ENCODE measurements at places on chromosomes 16 and 17.

DNA sequence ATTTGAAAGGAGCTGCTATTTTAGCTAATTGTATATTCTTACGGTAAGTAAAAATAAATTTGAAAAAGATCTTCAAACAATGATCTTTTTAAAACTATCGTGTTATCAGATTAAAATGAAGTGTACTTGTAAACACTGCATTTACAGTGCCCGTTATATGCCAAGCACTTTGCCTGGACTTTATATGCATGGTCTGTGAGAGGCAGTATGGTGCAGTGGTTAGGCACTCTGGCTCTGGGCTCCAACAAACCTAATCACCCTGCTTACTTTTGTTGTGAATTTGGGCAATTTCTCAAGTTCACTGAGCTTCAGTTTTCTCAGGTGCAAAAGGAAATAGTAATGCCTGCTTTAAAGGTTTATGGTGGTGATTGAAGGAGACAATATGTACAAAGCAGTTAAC is 1.4 kb downstream of the PMP22 start:
- no peak overlapping the region for H3K27ac ChIP-seq
- H3K4me3 ChIP-seq: no peak overlapping the region
- H3K4me1 ChIP-seq: no peaks in the 10 kb centered on the region

- DNase-seq: no peak
- H3K4me3 ChIP-seq: no peak overlapping the region
- H3K27ac ChIP-seq: no peak overlapping the region
Observed at GRCh38 chr16:63301349-63301748, 1265.1 kb upstream of the CDH8 start.

GRCh38 chr17:83143817-83144231 is 64.4 kb downstream of the METRNL start:
- no peaks in the 10 kb centered on the region for H3K36me3 ChIP-seq
- H3K27ac ChIP-seq: no peak overlapping the region
- H3K4me1 ChIP-seq: no peaks in the 10 kb centered on the region
- no peaks in the 10 kb centered on the region for H3K27me3 ChIP-seq
- no peak for DNase-seq

DNA sequence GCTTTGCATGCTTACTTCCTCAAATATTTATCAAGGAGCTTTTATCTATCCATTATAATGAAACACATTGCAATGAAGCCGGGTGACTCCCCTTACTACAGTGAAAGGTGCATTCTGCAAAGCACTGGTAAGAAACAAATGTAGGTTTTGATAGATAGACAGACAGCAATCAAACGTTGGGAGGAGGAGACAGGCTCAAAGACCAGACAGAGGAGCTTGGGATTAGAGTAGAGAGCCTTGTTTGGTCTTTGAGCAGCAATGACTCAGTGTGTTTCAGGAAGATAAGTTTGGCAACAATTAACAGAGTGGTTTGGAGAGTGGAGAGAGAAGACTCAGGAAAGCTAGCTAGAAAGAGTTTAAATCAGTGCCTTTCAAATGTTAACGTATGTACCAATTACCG is 68.8 kb downstream of the ZNF18 start:
- no peaks in the 10 kb centered on the region for H3K36me3 ChIP-seq
- H3K4me1 ChIP-seq: no peaks in the 10 kb centered on the region
- DNase-seq: no peak

GRCh38 chr17:80117491-80118401 is 16.4 kb downstream of the GAA start:
- no peak for DNase-seq
- H3K36me3 ChIP-seq: no peaks in the 10 kb centered on the region
- H3K4me1 ChIP-seq: no peaks in the 10 kb centered on the region
- H3K27me3 ChIP-seq: no peaks in the 10 kb centered on the region

GRCh38 chr16:89697161-89697615 is 4.3 kb downstream of the SPATA2L start:
- H3K36me3 ChIP-seq: peaks cover 29% of the 10 kb centered on the region
- no peak overlapping the region for H3K27ac ChIP-seq
- H3K4me1 ChIP-seq: peaks cover 28% of the 10 kb centered on the region

DNA sequence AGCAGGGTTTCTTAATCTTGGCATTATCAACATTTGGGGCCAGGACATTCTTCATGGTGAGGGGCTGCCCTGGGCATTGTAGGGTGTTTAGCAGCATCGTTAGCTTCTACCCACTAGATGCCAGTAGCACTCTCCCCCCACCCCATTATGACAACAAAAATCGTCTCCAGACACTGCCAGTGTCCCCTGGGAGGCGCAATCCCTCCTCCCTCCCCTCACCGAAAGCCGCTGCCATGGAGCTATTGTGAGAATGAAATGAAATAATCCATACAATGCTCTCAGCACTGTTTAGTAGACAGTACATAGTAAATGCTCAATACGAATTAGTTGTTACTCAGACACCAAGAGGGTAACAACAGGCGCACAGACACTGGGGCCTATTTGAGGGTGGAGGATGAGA is 502.9 kb downstream of the NPIPA7 start:
- H3K4me3 ChIP-seq: no peak overlapping the region
- H3K27ac ChIP-seq: no peak overlapping the region
- no peaks in the 10 kb centered on the region for H3K4me1 ChIP-seq
- no peak for DNase-seq

GRCh38 chr16:20866145-20866772 is 33.9 kb downstream of the DCUN1D3 start:
- no peak overlapping the region for H3K4me3 ChIP-seq
- DNase-seq: no peak
- no peak overlapping the region for H3K27ac ChIP-seq
- H3K36me3 ChIP-seq: peaks cover 11% of the 10 kb centered on the region
- no peaks in the 10 kb centered on the region for H3K4me1 ChIP-seq
- H3K27me3 ChIP-seq: no peaks in the 10 kb centered on the region

GRCh38 chr17:43979011-43979410 is 25.3 kb upstream of the PYY start:
- H3K27ac ChIP-seq: no peak overlapping the region
- peaks cover 6% of the 10 kb centered on the region for H3K4me1 ChIP-seq
- H3K27me3 ChIP-seq: peaks cover 15% of the 10 kb centered on the region
- no peak for DNase-seq
- no peaks in the 10 kb centered on the region for H3K36me3 ChIP-seq
- H3K4me3 ChIP-seq: no peak overlapping the region

DNA sequence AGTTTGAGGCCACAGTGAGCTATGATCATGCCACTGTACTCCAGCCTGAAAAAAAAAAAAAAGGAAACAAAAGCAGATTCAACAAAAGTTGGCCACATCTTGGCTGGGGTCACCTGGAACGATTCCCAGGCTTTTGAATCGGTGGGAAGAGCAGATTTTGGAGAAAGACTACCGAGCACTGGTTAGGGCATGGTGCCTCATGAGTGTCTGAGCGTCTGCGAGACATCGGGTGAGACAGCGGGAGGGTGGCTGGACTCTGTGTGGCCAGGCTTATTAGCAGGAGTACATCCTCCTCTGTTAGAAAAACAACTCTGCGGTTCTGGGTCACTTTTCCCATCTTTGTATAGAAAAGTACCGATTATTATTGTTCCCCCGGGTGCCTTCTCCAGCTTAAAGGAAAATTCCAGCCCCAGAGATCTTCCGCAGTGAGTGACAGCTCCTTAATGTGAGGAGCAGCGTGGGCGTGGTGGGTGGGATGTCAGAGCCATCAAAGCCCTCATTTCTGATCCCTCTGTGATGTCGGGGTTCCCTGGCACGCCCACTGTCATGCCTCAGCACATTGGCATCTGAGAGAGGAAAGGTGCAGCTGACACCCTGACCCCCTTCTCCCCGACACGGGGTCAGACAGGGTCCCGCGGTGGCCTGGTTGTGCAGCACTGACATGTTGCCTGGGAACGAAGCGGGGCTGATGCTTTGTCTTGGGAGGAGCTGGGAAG is 6.9 kb downstream of the RGS9 start:
- no peaks in the 10 kb centered on the region for H3K27me3 ChIP-seq
- peaks cover 4% of the 10 kb centered on the region for H3K4me1 ChIP-seq
- no peak overlapping the region for H3K27ac ChIP-seq
- no peak overlapping the region for H3K4me3 ChIP-seq
- DNase-seq: no peak
- H3K36me3 ChIP-seq: no peaks in the 10 kb centered on the region

DNA sequence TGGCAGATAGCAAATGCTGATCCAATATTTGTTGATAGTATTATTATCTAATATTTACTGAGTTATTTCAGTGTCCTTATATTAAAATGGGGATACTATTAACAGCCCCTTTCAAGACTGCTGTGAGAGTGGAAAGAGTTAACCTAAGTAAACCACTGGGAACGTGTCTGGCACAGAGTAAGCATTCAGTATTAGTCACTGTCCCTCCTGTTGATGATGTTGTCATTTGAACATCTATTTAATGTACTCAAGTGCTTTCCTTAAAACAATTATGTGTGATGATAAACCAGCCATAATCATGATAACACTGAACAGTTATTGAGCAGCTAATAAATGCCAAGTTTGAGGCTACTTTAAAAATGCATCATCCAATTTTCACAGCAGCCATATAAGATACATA is 135.7 kb upstream of the XYLT1 start:
- H3K36me3 ChIP-seq: no peaks in the 10 kb centered on the region
- DNase-seq: no peak
- no peaks in the 10 kb centered on the region for H3K4me1 ChIP-seq
- no peak overlapping the region for H3K4me3 ChIP-seq
- H3K27me3 ChIP-seq: no peaks in the 10 kb centered on the region

GRCh38 chr17:10803830-10804475 is at the start of gene TMEM238L:
Gene TMEM238L (minus strand): TSS chr17:10804099. CDS start chr17:10803963, 136 bp downstream.
- no peaks in the 10 kb centered on the region for H3K36me3 ChIP-seq
- H3K4me1 ChIP-seq: no peaks in the 10 kb centered on the region
- H3K27ac ChIP-seq: no peak within 1 kb of the TSS
- no peak for DNase-seq
- no peak within 1 kb of the TSS for H3K4me3 ChIP-seq

GRCh38 chr17:74864866-74865395 is 5.2 kb upstream of the GRIN2C start:
- peak; percentile 60 for DNase-seq
- peaks cover 25% of the 10 kb centered on the region for H3K4me1 ChIP-seq
- no peak overlapping the region for H3K4me3 ChIP-seq
- no peaks in the 10 kb centered on the region for H3K36me3 ChIP-seq

- peak overlapping the region; percentile 67 for H3K4me3 ChIP-seq
- no peak for DNase-seq
- H3K4me1 ChIP-seq: peaks cover 15% of the 10 kb centered on the region
- H3K27me3 ChIP-seq: no peaks in the 10 kb centered on the region
- H3K27ac ChIP-seq: peak overlapping the region; percentile 95
- H3K36me3 ChIP-seq: no peaks in the 10 kb centered on the region
Observed at GRCh38 chr17:28598389-28598788, 436 bp downstream of the SPAG5 start.

GRCh38 chr16:8641671-8642070 is 20.2 kb downstream of the METTL22 start:
- no peak for DNase-seq
- no peaks in the 10 kb centered on the region for H3K27me3 ChIP-seq
- H3K4me1 ChIP-seq: peaks cover 4% of the 10 kb centered on the region
- H3K4me3 ChIP-seq: no peak overlapping the region
- no peak overlapping the region for H3K27ac ChIP-seq

DNA sequence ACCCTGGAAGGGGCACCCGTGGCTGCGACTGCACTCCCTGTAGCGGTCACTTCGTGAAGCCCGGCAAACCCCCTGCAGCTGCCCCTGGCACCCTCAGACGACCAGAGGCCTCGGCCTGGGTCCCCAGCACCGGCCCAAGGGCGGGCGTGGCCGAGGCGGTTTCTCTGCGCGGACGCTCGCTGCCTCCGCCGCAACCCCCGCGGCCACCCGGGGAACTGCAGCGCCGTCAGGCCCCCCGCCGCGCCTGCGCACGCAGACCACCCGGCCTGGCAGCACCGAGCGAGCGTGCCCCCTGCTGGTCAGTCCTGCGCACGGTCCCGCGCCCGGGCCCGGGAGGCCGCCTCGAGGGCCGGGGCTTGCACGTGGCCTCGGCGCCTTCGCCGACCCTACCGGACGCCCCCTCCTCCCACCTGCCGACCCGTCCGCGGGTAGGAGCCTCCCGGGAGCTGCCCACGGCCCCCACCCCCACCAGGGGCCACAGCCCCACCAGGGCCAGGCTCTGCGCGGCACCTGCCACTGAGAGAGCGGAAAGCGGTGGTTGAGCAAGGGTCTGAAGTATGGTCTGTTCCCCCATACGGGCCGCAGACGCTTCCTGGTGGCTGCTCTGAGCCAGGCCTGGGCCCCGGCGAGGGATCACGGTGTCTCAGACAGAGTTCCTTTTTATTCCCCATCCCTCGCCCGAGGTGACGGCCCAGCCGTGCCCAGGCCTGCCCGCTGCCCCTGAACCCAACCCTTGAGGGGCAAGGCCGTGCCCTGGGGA is 11.5 kb upstream of the HS3ST6 start:
- peak; percentile 78 for DNase-seq
- H3K36me3 ChIP-seq: no peaks in the 10 kb centered on the region
- no peaks in the 10 kb centered on the region for H3K27me3 ChIP-seq
- peak overlapping the region; percentile 49 for H3K4me3 ChIP-seq
- peaks cover 10% of the 10 kb centered on the region for H3K4me1 ChIP-seq

- H3K4me3 ChIP-seq: no peak overlapping the region
- DNase-seq: no peak
- no peaks in the 10 kb centered on the region for H3K4me1 ChIP-seq
- H3K36me3 ChIP-seq: no peaks in the 10 kb centered on the region
- H3K27me3 ChIP-seq: no peaks in the 10 kb centered on the region
Observed at GRCh38 chr17:62075308-62075815, 10.3 kb upstream of the MED13 start.

GRCh38 chr17:7296189-7296861 is 1.9 kb upstream of the YBX2 start:
- no peaks in the 10 kb centered on the region for H3K36me3 ChIP-seq
- peak; percentile 44 for DNase-seq
- peak overlapping the region; percentile 25 for H3K4me3 ChIP-seq
- no peaks in the 10 kb centered on the region for H3K27me3 ChIP-seq
- peaks cover 23% of the 10 kb centered on the region for H3K4me1 ChIP-seq
- H3K27ac ChIP-seq: no peak overlapping the region

- H3K27ac ChIP-seq: no peak overlapping the region
- H3K36me3 ChIP-seq: no peaks in the 10 kb centered on the region
- peaks cover 13% of the 10 kb centered on the region for H3K4me1 ChIP-seq
Observed at GRCh38 chr16:85620374-85620773, 7.3 kb downstream of the GSE1 start.

DNA sequence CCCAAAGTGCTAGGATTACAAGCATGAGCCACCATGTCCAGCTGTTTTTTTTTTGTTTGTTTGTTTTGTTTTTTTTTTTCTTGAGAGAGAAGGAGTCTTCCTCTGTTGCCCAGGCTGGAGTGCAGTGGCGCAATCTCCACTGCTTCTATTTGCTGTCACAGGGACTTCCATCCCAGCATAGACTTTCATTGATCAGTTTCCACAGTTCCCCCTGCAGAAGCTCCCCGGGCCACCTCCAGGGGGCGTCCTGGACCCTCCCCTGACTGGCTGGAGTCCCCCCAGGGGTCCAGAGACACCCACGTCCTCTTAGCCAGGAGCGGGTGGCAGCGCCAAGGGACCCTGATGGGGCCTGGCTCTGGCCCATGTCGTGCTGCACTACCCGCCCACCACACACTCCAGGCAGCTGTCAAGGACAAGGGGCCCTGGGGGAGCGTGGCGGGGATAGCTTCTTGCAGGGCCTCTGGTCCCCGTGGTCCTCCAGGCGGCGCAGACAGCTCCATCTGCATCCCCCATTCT is 3.1 kb upstream of the NPW start:
- H3K27me3 ChIP-seq: peaks cover 13% of the 10 kb centered on the region
- H3K36me3 ChIP-seq: no peaks in the 10 kb centered on the region
- H3K4me1 ChIP-seq: peaks cover 10% of the 10 kb centered on the region
- H3K4me3 ChIP-seq: no peak overlapping the region
